ENCODE measurements at places on chromosomes 5 and 9. TPM values are rescaled to one million over a fixed set of nuclear protein-coding genes. Genes with fewer than 3 reads are reported as not detected.

- no peak for DNase-seq
These were observed 8.9 kb downstream of the CTNNA1 start for GRCh38 chr5:138762110-138762509.

DNA sequence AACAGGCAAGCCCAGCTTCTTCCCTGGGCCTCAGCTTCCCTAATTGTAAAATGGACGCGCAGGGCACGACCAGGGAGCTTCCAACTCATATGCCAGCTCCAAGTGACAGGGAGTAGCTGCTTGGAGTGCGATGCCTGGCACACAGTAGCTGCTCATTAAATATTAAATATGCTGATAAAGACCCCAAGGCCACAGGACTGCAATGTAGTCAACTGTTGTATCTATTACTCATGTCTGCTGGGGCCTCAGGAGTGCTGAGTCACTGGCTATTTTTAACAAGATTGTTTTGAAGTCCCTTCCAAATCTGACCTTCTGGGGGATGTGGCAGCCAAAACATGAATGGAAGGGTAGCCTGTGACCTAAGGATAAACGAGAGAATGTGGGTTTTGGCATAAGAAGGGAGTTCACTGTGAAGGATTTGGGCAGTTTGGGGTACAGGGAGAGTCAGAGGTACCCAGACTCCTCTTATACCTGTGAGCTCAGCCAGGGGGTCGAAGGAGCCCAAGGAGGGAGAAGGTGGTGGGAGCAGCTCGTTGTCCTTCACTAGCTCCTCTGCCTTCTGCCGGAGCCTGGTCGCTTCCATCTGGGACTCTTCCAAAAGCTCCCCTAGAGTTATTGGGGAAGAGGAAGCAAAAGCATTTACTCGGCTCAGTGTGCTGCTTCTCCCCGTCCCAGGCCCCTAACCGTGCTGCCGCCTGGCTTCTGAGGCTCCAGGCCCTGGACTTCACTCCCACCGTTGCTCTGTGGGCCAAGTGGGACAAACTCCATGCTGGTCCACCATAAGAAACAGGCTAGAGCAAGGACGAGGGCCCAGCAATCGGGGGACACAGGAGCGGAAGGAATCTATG lies 17.5 kb downstream of the TNIP1 start:
- peak; percentile 21 for DNase-seq

DNA sequence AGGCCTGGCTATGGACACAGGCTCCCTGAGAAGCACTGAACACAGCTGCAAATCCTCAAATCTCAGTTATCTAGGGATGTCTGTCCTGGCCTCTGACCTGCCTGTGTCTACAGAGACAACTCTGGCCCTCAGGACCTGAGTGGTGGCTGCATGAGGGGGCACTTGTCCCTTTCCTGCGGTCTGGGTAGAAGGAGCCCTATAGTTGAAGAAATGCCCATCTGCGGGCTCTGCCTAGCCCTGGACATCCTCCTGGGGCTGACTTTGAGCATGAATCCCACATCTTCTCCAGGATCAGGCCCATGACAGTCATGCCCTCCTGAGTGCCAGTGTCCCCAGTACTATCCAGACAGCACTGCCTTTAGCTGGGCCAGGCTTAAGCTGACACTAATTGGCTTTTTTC lies 10.0 kb downstream of the DNAJB5 start:
- DNase-seq: no peak

GRCh38 chr5:150021491-150022157 lies 21.1 kb downstream of the HMGXB3 start:
- DNase-seq: no peak

DNA sequence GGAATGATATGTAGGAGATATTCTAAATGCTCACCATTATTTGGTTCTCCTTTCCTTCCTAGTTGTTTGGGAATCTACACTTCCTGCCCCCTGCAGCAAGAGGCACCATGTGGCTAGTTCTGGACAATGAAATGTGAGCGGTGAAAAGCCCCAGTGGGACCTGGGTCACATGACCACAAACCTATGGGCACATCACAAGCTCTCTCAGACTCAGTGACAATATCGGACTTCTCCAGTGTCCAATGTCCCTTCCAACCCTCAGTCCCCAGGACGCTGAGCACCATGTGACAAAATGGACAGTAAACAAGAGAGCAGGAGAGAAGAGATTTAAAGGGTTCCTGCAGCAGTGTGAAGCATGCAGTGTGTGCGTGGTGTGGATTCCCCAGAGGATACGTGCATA lies 44.6 kb upstream of the FOXE1 start:
- DNase-seq: no peak

The STPG3 gene
- total RNA-seq: not detected

DNA sequence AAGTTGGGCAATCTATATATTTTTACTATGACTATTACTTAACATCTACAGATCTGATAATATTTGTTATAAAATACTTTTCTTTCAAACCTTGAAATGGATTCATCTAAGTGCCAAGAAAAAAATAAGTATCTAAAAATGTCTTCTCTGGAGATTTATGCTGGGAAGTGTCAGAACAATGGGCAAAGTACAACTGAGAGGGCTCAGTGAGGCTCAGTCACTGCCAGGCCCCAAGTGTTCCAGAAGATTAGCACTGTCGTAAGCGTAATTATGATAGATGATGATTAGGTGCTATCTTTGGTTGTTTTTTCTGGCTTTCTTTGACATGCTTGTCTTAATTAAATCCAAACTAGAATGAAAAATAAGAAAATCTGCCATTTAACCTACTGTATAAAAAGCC lies 72.2 kb upstream of the ADAMTS19 start:
- DNase-seq: no peak

- peak; percentile 75 for DNase-seq
These were observed 996 bp upstream of the GAS1 start for GRCh38 chr9:86948074-86948929.

All from NCI-H460 (cell line).